NCI-H1694 (cell line): ENCODE measurements at places on chromosomes 11 and 22.

GRCh38 chr11:65730461-65730860 lies 9.9 kb upstream of the RNASEH2C start:
- DNase-seq: no peak

GRCh38 chr11:45457649-45458048 lies 171.5 kb upstream of the SYT13 start:
- DNase-seq: no peak

GRCh38 chr22:50064453-50064852 lies 6.4 kb upstream of the TTLL8 start:
- DNase-seq: no peak

DNA sequence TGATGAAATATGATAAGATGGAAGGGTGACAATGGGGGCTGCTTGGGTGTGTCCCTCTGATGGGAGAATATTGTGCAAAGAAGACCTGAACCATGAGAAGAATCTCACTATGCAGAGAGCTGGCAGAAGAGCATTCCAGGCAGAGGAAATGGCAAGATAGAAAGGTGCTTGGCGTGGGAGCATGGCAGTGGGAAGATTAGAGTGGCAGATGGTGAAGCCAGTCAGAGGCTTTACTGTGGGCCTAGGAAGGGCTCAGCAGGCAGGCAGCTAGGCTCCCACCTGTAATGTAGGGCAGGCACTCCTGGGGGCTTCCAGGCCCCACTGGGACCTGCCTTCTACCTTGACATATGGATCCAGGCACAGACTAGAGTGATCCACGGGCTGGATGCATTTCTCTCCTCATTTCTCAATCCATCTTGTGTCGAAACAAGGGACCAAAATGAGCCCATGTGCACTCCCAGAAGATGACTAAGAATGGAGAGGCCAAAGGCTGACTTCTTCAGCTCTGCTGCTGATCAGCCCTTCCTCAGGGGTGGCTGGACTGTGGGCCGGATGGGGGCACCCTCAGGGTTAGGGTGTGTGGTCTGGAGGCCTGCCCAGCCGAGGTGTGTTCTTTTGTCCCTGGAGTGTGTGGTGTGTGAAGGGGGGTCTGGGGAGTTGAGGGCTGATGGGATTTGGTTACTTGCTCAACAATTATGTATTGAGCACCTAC lies 88.3 kb downstream of the TSPAN18 start:
- peak; percentile 20 for DNase-seq

- DNase-seq: no peak
Measured at GRCh38 chr11:8016440-8016839, 29.3 kb downstream of the EIF3F start.

- no peak for DNase-seq
Measured at GRCh38 chr11:76738618-76739240, 44.4 kb upstream of the TSKU start.

- DNase-seq: no peak
Measured at GRCh38 chr11:2772544-2773031, 72.8 kb upstream of the KCNQ1OT1 start.

GRCh38 chr22:35593071-35593890 lies 23.8 kb downstream of the MB start:
- no peak for DNase-seq

DNA sequence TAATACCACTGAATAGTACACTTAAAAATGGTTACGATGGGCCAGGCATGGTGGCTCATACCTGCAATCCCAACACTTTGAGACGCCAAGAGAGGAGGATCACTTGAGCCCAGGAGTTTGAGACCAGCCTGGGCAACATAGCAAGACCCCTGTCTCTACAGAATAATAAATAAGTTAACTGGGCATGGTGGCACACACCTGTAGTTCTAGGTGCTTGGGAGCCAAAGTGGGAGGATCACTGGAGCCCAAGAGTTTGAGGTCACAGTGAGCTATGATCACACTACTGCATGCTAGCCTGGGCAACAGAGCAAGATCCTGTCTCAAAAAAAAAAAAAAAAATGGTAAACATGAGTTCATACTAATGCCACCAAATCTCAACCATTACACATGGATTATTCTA lies 61.3 kb downstream of the CD6 start:
- DNase-seq: no peak

- DNase-seq: no peak
Measured at GRCh38 chr22:44753189-44754042, 1.0 kb downstream of the ARHGAP8 start.

DNA sequence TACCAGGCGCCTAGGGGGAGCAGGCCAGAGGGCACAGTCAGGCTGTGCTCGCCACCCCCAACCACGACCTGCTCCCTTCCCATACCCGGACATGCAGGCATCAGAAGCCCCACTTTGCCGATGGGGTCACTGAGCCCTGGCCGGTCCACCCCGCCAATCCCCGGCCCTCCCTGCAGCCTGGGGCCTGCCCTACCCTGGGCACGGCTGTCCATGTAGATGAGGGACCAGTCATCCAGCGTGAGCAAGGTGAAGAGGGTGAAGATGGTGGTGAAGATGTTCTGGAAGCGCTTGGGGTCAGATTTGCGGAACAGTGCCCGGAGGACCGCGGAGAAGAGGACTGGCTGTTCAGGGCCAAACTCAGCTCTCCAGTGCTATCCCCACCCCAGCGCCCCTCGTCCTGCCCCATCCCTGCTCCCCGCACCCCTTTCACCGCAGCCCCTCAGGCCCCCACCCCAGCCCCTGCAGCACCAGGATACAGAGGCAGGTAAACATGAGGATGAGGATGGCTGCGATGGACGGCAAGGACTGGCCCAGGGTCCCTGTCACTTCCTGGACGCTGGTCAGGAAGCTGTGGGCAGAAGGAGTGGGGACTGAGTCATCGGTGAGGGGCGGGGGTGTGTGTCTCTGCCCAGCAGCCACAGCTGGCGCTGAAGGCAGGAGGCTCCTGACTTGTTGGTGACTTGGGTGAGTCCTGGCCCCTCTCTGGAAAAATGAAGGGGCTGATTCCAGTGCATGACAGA lies 5.5 kb downstream of the CATSPER1 start:
- DNase-seq: no peak

GRCh38 chr11:70082829-70083228 lies 4.7 kb downstream of the ANO1 start:
- no peak for DNase-seq

DNA sequence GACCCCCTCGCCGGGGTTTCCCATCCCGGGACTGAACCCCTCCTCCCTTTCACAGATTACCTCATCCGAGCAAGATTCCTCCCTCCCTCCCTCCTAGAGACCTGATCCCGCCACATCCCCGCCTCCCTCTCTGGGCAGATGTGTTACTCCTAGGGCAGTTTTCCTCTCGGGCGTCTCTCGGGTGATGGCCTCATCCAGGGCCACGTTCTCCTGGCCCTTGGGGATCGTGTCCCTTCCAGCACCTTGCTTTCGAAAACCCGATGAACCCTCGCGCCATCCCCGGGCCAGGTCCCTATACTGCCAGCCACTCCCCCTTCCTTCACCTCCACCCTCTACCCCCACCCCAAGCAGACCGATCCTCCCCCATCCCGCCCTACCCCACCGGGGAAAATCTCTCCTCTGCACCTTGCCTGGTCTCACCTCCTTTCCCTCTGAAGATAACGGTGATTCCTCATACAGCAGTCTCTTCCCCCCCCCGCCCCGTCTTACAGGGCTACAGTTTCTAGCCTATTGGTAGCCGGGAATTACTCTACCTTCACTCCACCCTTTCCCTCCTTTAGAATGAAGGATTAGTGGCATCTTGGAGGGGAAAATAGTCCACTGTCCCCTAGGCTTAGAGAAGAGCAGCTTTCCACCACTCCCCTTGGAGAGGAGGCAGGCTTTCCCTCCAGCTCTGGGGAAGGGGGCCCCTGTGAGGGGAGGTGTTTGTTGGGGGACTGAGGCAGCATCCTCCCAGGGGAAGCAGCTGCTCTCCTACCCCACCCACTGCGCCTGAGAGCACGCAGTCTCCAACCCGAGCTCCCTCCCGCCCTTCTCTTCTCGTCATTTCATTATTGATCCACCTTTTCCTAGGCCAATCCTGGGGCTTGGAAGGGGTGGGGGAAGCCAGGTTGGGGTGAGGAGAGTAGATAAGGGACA lies 1.2 kb downstream of the KMT2A start:
- DNase-seq: no peak

DNA sequence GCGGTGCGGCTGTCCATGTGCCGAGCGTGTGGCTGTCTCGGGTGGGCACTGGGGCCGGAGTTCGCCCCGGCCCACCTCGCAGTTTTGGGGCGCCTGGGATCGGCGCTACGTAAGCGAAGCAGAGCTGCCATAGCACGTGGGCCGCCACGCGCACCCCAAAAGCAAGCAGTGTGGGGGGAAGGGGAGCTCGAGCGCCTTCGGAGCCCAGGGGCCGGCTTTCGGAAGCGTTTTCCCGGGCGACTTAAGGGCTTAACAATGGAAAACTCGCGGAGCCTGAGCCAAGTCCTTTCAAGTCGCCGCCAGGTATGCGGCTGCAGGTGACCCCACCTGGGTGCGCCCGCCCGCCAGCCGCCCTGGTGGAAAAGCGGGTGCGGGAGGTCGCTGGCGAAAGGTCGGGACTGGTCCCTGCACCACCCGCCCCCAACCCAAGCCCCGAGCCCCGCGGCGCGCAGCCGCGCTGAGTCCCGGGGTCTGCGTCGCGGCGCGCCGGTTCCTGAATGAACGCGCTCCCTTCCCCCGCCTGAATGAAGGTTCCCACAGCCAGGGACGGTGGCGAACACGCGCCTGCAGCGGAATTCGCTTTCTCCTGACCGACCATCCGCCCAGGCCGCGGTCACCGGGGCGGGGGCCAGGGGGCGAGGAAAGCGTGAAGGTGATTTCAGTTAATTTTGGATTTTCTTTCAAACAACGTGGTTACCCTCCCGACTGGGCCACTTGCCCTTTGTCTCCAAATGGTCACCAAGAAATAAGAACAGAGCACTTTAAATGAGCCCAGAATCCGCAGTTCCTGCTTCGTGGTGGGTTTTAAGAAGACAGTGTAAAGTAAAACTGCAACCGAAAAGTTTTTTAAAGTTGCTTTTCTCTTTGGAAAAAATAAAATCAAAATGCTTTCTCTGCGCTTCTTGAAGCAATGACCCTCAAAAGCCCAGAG lies 2.8 kb upstream of the CCND1 start:
- DNase-seq: no peak

- DNase-seq: peak; percentile 31
Measured at GRCh38 chr22:20084547-20085413, 4.7 kb downstream of the DGCR8 start.

GRCh38 chr22:45478108-45478771 lies 24.4 kb upstream of the FBLN1 start:
- no peak for DNase-seq

- peak; percentile 95 for DNase-seq
Measured at GRCh38 chr11:75639762-75640181, 29.1 kb downstream of the MAP6 start.

GRCh38 chr22:29030016-29030617 lies 31.5 kb downstream of the C22orf31 start:
- no peak for DNase-seq

DNA sequence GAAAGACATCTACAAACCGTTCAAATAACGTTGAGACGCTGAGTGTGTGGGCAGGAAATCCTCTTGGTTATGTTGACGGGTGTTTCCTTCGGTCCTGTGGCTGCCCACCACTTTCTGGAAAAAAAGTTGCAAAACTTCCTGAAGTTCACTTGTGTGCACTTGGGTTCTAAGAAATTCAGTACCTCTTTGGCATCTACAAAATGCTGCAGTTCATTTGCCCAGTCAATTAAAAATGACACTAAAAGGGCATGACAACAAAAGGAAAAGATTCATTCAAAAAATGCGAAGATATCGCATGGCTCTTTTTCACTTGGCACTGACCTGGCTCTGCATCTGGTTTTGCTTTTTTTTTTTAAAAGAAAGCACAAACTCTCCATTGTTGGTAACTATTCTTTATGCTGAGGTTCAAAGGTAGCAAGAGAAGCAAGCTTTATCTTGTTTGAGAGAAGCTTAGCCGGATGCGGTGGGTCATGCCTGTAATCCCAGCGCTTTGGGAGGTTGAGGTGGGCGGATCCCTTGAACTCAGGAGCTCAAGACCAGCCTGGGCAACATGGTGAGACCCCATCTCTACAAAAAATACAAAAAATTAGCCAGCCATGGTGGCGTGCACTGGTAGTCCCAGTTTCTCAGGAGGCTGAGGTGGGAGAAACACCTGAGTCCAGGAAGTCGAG lies 10.6 kb upstream of the XBP1 start:
- DNase-seq: no peak

DNA sequence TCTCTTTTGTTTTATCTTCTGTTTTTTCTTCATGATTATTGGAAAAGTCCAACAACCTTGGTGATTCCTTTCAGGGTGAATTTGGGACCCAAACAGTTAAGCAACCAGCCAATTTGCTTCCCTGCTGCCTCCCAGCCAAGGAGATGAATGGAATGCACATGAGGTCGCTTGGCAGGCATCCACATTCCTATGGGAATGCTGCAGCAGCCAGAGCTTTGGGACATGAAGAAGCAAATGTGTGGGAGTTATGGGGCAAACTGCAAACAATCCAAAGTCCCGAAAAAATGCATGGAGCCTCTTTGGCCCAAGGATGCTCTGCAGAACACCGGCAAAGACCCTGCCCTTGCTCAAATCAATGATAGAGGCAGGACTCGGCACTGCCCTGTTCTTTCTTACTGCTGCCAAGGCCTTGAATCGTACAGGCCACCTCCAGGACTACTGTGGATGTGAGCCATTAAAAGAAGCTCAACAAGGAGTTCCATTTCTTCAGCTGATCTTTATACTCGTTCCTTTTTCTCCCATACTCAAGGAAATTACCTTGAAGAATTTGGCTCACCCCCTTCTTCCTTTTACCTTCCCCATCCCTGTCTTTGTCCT lies 117.3 kb upstream of the TEAD1 start:
- peak; percentile 3 for DNase-seq

- no peak for DNase-seq
Measured at GRCh38 chr22:17825876-17826550, 51.7 kb upstream of the BID start.

- no peak for DNase-seq
Measured at GRCh38 chr11:1047595-1048156, 11.2 kb upstream of the MUC6 start.
